Activated CD8-positive, alpha-beta T cell treated with anti-CD3 and anti-CD28 coated beads for 36 hours (primary cell): ENCODE measurements at places on chromosomes 1 and 21. TPM values are rescaled to one million over a fixed set of nuclear protein-coding genes. Genes with fewer than 3 reads are reported as not detected.

- no peak for DNase-seq
These were observed 201.6 kb downstream of the RWDD3 start for GRCh38 chr1:95435611-95436010.

Gene NKAIN1
- total RNA-seq, result not detected

Gene CD247
- total RNA-seq, result 224 TPM

DNA sequence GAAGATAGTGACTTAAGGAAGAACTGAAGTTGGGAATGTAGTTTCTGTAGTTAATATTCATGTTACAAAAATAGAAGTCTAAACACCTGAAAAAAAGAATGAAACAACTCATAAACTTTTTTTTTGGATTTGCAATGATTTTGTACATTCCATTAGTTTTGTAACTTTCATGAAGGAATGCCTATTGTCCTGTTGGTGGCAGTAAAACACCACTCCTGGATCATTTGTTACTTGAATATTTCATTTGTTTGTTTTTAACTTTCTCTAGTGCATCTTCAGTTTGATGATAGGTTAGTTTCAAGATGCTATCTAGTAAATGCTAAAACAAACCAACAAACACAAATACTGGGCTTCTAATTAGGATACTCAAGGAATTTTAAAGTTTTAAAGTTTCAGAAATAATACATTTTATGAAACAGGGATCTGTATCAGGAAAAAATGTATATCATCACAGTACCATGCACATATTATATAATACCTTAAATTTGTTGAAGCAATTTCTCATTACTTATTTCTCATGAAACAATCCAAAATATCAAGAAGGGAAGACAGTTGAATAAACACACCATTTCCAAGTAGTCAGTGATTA is 229.7 kb upstream of the CACYBP start:
- peak; percentile 7 for DNase-seq

GRCh38 chr1:226677027-226678020 is 61.8 kb downstream of the ITPKB start:
- DNase-seq, result peak; percentile 87

DNA sequence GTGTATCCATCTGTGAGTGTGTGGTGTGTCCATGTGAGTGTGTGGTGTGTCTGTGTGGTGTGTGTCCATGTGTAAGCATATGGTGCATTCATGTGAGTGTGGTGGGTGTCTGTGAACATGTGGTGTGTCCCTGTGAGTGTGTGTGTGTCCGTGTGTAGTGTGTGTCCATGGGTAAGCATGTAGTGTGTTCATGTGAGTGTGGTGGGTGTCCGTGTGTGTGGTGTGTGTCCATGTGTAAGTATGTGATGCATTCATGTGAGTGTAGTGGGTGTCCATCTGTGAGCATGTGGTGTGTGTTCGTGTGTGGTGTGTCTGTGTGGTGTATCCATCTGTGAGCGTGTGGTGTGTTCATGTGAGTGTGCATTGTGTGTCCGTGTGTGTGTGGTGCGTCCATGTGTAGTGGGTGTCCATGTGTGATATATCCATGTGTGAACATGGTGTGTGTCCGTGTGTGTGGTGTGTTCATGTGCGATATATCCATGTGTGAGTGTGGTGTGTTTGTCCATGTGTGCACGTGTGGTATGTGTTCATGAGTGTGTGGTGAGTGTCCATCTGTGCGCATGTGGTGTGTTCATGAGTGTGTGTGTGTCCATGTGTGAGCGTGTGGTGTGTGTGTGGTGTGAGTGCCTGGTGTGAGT is 12.3 kb downstream of the SLC19A1 start:
- no peak for DNase-seq

Gene OR2AK2
- total RNA-seq, result not detected

DNA sequence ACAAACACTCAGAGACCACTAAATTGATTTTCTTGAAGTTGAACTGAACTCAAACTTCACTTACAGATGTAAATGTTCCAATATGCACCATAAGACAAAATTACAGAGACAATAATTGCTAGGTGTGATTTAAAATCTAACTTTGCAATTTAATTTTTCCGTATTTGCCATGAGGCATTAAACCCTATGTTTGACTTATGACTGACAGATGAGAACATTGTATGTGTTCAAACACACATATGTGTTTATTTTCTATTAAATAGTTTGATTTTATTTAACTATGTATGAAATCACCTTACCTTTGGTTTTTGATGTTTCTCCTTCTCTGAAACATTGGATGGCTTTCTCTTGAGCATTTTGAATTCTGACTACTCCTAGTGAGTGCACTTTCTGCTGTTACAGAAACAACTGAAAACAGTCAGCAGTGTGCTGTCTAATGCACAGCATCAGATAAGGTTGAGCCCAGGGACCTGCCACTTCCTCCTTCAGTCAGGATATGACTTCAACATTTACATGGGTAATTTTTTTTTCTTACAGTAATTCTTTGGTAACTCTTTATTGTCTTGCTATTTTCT is at the start of gene SAMSN1:
SAMSN1 (minus strand) TSS at position 410 of the 575 bp plus-strand sequence; CDS start at position 356, 54 bp downstream.
- DNase-seq, result peak; percentile 86

DNA sequence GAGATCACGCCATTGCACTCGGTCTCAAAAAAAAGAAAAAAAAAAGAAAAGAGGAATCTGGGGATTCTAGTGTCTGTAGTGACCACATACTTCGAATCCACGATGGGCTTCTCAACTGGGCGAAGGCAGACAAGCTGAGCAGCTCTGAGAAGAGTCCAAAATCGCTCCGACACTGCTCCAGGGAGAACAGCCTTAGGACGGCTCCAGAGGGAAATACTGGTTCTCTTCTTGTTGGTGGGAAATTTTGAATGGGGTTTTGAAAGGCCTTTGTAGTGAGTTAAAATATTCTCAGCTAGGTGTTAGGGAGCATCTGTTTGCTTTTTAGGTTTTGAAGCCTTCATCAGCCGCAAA is 18.3 kb upstream of the HJV start:
- DNase-seq, result no peak

Gene EXTL1
- total RNA-seq, result not detected

- no peak for DNase-seq
These were observed 25.1 kb downstream of the GRHL3 start for GRCh38 chr1:24344090-24344742.

GRCh38 chr21:33261635-33262034 is 4.5 kb upstream of the IL10RB start:
- peak; percentile 38 for DNase-seq

GRCh38 chr1:217393896-217394295 is 237.0 kb downstream of the GPATCH2 start:
- DNase-seq, result no peak

DNA sequence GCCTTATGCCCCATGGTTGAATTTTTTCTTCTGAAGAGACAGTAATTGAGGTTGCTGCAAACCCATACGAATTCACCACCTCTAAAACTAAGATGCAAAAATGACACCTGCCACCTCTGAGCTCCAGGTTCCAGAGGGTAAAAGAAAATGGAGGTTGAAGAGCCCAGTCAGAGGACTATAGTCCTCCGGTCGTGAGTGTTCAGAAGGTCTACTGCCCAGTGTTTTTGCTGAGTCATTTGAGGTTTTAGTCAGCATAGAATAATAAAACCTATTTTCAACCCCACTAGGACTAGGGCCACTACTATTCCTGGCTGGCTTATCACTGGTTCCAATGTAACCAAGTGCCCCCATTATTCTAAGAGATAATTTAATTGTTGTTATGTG is 12.9 kb upstream of the SLAMF7 start:
- DNase-seq, result no peak

- no peak for DNase-seq
These were observed 491 bp downstream of the PER3 start for GRCh38 chr1:7784492-7785071.

DNA sequence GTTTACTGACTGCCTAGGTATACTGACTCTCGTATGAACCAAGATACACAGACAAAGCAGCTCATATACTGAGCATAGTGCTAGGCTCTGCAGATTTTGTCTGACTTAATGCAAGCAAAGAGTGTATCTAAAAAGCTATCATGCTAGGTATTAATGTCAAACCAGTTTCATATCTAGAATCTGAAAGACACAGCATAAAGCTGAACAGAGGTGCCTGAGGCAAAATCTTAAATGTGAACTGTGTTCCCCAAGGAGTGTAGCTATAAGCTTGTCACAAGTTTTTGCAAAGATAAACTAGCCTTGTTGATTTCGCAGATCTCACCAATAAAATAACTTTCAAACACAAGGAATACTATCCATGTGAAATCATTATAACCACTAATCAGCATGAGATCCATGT is 18.1 kb downstream of the JAK1 start:
- no peak for DNase-seq

Gene OLIG2
- not detected for total RNA-seq

Gene SLC45A1
- total RNA-seq, result 0.56 TPM

DNA sequence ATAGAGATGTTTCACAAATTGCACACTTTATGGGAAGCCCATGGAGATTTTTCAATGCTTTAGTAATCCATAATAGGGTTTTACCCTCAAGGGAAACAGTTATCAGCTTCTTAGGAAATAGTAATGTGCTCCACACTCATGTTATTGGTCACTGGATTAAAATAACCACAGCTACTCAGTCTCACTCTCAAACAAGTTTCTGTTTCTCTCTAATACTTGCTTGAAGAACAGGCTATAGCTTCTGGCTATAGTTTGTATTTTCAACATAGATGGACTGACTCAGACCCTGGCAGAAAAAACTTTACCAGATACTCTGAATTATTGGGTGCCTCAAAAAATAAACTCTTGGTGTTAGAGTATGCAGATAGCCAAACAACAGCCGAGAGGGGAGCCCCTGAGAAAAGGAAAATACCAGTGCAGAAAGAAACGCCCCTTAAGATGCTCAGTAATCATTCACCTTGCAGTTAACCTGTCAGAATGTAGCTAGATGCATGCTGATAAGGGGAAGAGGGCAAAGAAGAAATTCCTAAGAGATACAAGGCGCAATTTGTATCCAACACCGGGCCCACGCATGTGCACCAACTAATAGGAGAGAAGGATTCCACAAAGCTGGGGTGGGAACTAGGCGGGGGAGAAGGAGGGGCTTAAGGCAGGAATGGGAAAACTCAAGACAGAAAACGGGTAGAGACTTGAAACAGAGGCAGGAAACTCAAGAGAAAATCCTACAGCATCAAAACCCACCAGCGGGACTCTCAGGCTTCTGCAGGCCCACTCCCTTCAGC is 30.4 kb upstream of the PDE4B start:
- DNase-seq, result no peak

GRCh38 chr21:45154511-45155508 is 80.4 kb downstream of the ADARB1 start:
- DNase-seq, result peak; percentile 22

DNA sequence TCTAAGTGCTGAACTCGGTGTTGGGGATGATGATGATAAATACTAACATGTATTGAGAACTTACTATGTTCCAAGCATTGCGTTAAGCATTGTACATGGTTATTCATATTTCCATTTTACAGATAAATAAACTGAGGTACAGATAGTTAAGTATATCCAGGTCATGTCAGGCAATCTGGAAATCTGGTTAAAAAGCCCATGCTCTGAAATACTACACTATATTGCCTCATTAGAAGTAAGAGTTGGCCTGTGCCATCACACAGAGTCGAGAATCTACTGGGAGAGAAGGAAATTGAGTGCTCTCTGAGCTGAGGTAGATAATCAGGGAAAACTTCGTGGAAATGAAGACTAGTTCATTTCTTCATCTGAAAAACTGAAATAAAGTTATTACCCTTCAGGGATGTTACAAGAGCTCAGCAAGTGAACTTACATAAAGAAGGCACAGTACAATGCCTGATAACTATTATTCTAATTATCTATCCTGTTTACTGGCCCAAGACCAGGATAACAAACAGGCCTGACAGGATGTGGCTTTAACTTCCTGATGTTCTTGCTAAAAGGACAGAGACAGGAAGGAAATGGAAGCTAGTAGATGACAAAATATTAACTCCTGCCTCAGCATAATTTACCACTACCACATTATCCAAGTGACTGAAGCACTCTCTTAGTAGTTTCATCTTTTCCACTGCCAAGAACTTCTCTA is 85.6 kb downstream of the EPS15 start:
- no peak for DNase-seq
